ENCODE measurements at places on chromosomes 7 and 10. TPM values are rescaled to one million over a fixed set of nuclear protein-coding genes. Genes with fewer than 3 reads are reported as not detected.

Gene NUTM2B
- 0.76 TPM for total RNA-seq

Gene HOXA2
- 1.4 TPM for total RNA-seq

Gene PON3
- 19.7 TPM for total RNA-seq

Gene HKDC1
- total RNA-seq: 9.7 TPM

Gene EVX1
- total RNA-seq: not detected

Gene NPSR1
- not detected for total RNA-seq

Gene SFTPA1
- total RNA-seq: 3,930 TPM

Gene SPACDR
- total RNA-seq: 0.41 TPM

Gene PALD1
- 10.1 TPM for total RNA-seq

Gene GATA3
- 1.7 TPM for total RNA-seq

Gene MDH2
- total RNA-seq: 153 TPM

Gene SMO
- 5.1 TPM for total RNA-seq

Gene CPN1
- not detected for total RNA-seq

Gene SCART1
- 1.2 TPM for total RNA-seq

Gene CYP3A7
- total RNA-seq: 0.41 TPM

Gene VAX1
- total RNA-seq: not detected

Gene CYP2E1
- 2.2 TPM for total RNA-seq

Gene ADAMTS14
- total RNA-seq: 2.9 TPM

Gene HEPACAM2
- total RNA-seq: not detected

Gene EPDR1
- 71.8 TPM for total RNA-seq

Gene SLC29A4
- total RNA-seq: 7.3 TPM

Gene KDM7A
- total RNA-seq: 13.2 TPM

Gene TCF7L2
- total RNA-seq: 25.1 TPM

Gene AFAP1L2
- 6.7 TPM for total RNA-seq

Measured in left lung (tissue), 14 donors.